Stimulated activated CD4-positive, alpha-beta T cell treated with anti-CD3 and anti-CD28 coated beads, Interleukin-2, amount 100 ng/mL, for 24 hours (primary cell): ENCODE measurements at places on chromosomes 12 and 14.

GRCh38 chr12:52023976-52024688 is 17.4 kb downstream of the TAMALIN start:
- DNase-seq = no peak

DNA sequence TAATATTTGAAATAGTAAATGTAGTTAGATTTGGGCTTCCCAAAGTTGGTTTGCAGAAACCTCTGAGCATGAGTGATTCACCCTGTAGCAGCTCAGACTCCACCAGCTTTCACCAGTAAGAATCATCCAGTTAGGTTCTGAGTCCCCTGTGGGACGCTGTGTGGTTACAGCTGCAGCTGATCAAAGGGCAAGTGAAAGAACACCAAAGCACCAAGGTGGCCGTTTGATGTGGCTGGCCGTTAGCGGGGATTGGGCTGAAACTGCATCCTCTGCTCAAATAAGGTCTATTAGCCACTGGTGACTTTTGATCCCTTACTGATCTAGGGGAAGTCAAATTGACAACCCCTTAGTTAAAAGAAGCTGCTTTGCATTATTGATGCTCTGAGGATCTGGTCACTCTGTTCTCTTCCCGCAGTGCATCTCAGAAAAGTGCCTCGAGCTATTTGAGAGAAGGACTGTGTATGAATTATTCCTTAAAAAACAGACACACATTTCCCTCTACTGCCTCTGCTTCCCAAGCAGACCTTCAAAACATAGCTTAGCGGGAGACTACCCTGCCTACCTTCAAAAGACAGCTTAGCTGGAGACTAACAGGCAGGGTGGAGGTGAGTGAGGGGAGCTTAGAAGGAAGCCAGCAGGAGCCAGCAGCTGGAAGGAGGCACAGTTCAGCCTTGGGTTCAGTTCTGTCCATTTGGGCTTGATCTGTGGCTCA is 3.7 kb downstream of the ABHD12B start:
- peak; percentile 71 for DNase-seq

- DNase-seq = no peak
Observed at GRCh38 chr12:103268831-103269514, 226.8 kb downstream of the C12orf42 start.

DNA sequence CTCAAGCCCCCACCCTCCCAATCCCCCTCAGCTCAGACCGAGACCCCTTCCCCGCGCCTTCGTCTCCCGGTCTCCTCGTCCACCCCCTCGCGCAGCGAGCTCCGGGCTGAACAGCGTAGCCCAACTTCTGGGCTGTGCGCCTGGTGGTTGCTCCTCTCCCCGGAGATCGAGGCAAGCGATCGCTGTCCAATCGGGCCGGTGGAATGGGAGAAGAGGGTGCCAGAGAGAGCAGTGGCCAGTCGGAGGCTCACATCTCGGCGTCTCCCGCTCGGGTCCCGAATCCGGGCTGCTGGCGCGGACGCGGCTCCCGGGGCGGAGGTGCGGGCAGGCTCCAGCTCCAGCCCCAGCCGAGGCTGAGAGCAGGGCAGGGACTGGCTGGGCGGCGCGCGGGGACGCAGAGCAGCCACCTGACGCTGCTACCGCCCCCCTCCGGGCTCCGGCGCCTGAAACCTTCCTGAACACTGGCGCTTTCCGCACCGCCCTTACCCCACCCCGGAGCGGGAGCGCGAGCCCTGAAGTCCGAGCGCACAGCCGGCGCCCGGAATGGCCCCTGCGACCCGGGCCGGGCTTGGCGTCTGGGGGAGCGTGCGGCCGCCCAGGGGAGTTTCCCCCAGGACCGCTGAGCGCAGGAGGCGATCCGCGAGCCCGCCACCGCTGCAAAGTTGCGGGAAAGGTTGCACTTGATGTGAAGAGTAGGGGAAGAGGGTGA is 508 bp upstream of the KCNH5 start:
- DNase-seq = no peak

GRCh38 chr12:88753066-88753465 is 172.8 kb upstream of the KITLG start:
- no peak for DNase-seq

DNA sequence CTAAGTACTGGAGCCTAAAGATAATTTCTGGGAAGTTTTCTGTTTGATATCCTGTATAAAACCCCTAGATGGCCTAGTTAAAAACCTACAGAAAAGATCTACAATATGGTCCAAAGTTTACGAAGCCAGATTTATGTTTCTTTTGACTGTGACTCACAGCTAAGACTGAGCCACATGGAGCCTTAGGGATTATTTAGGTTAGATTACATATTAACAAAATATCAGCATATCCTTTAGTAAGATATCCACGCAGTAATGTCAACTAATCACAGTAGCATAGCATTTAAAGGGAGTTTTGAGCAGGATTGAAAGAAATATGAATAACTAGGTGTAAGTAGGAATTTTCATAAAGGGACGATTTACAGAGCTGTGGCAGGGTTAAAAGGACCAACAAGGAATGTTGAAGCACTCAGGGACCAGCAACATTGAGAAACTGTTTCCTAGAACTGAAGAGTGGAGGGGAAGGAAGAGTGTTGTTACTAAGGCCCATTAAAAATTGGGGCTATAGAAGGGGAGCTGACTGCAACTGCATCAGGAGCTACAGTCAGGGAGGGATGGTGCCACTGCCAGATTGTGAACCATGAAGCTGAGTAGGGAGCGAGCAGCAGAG is 155.5 kb downstream of the DACT1 start:
- no peak for DNase-seq
